ENCODE measurements at places on chromosomes 1 and 21. TPM values are rescaled to one million over a fixed set of nuclear protein-coding genes. Genes with fewer than 3 reads are reported as not detected.

DNA sequence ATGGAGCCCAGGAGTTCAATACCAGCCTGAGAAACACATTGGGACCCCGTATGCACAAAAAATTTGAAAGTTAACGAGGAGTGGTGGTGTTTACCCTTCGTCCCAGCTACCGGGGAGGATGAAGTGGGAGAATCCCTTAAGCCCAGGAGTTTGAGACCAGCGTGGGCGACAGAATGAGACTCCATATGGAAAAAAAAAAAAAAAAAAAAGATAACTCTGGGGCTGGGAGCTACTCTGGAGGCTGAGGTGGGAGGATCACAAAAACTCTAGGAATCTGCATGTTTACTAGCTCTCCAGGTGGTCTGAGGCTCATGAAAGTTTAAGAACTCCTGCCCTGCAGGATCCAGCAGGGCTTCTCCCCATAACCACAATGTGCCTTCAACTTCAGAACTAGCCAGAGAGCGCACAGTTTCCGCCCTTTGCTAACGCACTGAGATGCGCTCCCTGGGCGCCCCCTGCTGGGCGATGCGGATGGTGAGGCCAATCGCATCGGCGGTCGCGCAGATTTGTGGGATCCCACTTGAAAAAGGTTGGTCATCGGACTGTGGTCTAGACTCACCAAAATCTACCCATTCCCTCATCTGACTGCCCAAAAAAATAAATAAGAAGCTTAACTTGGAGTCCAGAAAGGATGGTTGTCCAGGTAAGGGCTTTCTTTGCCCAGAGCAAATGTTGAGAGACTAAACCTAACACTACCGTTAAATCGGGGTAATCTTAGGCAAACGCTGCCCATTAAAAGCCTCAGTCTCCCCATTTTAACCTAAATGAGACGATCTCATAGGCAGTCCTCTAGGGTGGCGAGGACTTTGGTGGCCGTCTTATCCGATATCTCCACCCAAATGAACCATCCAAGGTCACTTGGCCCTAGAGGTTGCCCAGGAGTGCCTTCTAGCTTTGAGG, 8.8 kb downstream of the ZNF683 start:
- DNase-seq: peak; percentile 72

- DNase-seq: no peak
Measured at GRCh38 chr1:205986861-205987260, 16.3 kb downstream of the RAB7B start.

DNA sequence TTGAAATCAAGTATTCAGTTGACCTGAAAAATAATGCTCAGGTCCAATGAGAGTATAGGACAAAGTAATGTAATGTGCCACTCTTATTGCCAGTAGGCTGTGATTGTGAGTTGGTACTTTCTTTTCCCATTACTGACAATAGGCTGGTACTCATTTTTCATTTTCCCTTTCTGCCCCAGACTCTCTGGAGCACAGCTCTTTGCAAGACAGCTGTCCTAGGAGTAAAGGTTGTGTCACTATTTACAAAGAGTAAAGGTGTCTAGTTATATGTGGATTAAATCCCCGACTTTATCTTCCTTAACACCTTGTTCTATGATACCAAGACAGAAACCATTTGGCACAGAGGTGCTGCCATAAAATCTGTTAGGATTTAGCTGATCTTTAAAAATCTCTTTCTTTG, 32.3 kb upstream of the RASAL2 start:
- DNase-seq: no peak

- DNase-seq: no peak
Measured at GRCh38 chr1:119660253-119661083, 12.4 kb upstream of the ZNF697 start.

GRCh38 chr1:224378855-224379631, 22.4 kb downstream of the CNIH4 start:
- DNase-seq: no peak

Gene LENEP
- total RNA-seq: not detected

Gene GBP5
- 425 TPM for total RNA-seq

Gene DLGAP3
- 1.2 TPM for total RNA-seq

Gene CTH
- total RNA-seq: 4.6 TPM
